Daoy (cell line): ENCODE measurements at places on chromosomes 4 and X. TPM values are rescaled to one million over a fixed set of nuclear protein-coding genes. Genes with fewer than 3 reads are reported as not detected.
A peak's percentile ranks its signal among the peaks of the same experiment; 100 is the strongest.

SPARCL1 gene
- total RNA-seq = not detected in 2 replicates

LAMTOR3 gene
- 18.9 and 25.6 TPM in 2 replicates for total RNA-seq

PRRG3 gene
- total RNA-seq = 0.11 TPM in 1 of 2 replicates, not detected in the other

PCSK1N gene
- 28.7 and 32.1 TPM in 2 replicates for total RNA-seq

DNA sequence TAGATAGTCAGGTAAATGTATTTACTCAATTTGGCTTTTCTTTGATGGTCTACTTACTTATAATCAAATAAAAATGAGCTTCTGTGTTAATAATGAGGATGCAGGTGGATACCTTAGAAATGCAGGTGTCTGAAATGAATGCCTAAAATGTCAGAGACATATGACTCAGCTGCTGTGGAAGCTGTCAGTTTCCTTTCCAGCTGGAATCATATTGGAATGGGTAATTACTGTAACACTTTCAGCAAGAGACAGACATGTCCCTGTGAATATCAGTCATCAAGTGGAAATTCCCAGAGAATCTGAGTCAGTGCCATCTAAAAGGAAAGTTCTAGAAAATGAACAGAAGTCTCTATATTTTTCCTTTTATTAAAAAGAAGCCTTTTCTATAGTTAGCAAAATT, 783.0 kb upstream of the AADAT start:
- no peak for DNase-seq

DNA sequence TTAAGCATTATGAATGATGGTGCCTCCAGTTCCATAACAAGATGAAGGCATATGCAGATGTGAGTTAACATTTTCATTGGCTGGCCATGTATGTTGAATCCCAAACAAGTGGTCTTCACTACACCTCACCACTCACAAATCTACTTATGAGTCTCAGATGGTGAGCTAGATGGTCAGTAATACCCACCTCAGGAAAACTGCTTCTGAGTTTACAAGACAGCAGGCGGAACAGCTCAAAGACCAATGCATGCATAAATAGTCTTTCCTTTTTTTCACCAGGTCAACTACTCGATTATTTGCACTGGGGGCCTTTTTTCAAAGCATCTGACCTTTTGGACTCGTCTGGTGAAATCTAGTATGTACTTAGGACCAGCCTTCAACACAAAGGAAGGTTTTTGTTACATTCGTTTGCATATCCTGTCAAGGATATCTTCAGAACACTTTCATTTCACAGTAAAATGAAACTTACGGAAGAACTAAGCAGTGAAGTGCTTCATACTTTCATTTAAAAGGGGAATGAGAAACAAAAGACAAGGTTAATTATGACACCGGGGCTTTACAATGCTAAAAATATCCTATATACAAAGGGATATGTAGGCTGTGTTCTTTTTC, 23.1 kb upstream of the TLR7 start:
- no peak for DNase-seq

DNA sequence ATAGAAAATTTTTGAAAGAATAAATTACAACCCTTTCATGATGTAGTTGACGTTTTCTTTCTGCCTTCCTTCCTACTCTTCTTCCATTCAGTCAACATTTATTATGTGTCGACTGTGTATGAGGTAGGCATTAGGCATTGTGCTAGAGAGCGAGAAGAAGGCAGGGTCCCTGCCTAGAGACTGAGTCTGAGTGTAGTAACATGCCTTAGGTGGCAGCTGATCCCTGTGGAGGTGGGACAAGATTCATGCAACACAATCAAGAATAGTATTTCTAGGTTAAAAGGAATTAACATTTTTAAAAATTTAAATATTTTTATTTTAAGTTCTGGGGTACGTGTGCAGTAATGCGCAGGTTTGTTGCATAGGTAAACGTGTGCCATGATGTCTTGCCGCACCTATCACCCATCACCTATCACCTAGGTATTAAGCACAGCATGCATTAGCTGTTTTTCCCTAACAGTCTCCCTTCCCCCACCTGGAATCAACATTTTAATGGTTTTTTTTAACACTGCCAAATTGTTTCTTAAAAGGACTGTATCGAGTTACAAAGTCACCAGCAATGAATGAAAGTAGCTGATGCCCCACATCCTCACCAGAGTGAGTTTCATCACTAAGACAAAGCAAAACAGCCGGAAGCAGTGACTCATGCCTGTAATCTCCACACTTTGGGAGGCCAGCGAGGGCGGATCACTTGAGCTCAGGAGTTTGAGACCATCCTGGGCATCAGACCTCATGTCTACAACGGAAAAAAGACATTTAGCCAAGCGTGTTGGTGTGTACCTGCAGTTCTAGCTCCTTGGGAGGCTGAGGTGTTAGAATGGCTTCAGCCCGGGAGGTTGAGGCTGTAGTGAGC, 84.0 kb downstream of the WWC2 start:
- peak; percentile 85 for DNase-seq

DNA sequence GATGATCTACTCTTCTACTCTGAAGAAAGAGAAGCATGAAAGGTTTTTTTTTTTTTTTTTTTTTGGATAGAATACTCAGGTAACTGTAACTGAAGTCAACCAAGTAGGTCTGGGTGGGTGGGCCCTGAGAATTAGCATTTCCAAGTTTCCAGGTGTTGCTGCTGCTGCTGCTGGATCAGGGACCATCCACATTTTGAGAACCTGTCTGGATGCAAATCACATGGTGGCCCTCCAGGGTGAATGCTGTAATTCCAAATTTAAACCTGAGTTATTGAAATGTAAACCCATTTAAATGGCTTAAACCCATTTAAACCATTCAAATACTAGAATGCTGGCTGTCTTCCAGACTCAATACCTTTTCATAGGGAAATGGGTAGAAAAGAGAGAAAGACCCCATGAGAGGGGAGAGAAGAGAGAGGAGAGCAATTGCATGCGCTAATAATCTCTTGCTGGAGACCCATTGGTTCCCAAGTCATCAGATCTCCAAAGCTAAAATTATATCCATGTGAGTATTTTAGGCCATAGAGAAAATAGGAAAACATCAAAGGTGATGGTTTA, 17.6 kb downstream of the SUPT20HL1 start:
- DNase-seq = no peak

DNA sequence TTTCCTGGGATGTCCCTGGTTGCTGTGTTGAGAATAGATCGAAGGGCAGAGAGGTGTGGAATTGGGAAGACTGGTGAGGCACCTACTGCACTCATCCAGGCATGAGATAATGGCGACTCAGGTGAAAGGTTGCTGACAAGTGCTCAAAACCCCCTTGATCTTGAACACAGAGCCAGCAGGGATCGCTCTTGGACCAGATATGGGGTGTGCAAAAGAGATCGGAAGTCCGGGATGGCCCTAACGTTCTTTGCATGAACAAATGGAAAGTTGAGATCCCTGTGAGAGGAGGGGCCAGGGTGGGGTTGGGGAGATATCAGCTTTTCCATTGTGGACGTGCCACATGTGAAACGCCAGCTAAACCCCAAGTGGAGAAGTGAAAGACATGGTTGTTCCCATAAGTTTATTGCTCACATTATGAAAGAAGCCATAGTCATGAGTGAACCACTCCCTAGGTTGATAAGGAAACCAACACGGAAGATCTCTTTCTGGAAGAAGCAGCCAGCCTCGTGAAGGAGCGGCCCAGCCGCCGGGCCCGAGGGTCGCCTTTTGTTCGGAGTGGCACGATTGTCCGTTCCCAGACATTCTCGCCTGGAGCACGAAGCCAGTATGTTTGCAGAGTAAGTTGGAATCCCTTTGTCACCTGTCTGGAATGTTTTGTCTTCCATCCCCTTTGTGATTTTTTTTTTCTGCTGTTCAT, 22.6 kb upstream of the CLCN4 start:
- no peak for DNase-seq

DNA sequence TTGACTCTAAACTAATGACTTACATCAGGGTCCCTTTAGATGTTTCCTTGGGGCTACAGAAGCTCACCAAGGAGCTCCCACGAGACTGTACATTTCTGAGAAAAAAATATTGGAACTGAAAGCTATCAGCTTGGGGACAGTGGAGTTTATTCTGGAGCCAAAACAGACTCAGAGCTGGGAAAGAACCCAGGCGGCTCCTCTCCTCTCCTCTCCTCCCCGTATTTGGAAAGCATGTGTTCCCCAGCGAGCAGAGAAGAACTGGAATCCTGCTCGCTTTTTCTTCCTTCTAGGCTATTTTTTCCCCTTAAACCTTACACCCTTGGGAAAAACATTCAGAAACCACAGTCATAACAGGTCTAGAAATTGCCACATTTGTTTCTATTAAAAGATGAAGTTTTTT, 4.3 kb upstream of the MAP7D3 start:
- no peak for DNase-seq

- DNase-seq = peak; percentile 68
These were observed 159.0 kb downstream of the DCLK2 start for GRCh38 chr4:150237110-150237872.
